ENCODE measurements at places on chromosomes 1 and 21.

- no peak for DNase-seq
These were observed 18.9 kb upstream of the IGSF5 start for GRCh38 chr21:39726133-39726532.

DNA sequence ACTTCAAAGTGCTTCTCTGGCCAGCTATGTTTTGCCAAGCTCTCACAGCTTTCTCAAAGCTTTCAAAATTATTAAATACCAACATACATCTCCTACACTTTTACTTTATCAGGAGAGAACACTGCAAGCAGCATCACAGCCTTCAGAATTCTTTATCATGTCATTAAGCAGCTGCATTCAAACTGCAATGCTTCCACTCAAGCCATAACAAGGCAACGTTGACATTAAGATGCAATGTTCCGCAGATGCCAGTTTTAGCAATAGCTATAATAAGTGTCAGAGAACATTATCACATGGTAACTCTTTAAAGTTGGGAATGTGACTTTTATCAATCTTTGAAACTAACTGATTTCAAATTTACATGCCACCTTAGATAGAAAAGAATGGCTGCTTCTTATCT lies 91.9 kb downstream of the LRRC53 start:
- DNase-seq, result no peak

GRCh38 chr1:31413405-31414001 lies 490 bp downstream of the SERINC2 start:
- DNase-seq, result peak; percentile 36

DNA sequence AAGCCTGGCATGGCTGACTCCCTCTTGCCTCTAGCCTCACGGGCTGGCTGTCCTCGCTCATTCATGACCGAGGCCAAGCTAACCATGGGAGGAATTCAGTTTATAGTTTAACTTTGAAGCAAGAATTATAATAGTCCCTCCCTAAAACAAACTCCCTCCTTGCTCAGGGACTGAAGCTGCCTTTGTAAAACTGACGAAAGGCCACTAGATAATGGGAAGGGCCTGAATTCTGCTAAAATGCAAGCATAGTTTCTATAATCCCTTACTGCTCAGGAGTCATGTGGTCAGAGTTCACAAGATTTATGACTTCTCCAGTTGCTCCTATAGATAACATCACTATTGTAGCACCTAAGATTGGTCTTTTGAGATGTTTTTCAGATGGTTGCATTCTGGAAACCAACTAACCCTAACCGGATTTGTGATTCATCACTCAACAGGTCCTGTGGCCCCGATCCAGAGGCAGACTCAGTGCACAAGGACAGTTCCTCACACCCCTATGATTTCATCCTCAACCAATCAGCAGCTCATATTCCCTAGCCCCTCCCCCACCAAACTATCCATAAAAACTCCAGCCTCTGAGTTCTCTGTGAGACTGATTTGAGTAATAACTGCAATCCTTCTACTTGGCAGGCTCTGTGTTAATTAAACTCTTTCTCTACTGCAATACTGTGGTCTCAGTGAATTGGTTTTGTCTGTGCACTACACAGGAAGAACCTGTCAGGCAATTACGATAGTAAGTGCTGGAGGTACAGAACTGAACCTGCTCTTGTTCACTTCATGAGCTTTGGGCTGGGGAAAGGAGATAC lies 26.4 kb downstream of the HHIPL2 start:
- DNase-seq, result no peak

GRCh38 chr21:40049031-40049930 lies 182.0 kb downstream of the PCP4 start:
- DNase-seq, result peak; percentile 72

GRCh38 chr1:94284476-94284875 lies 47.1 kb upstream of the ARHGAP29 start:
- DNase-seq, result no peak

GRCh38 chr1:94095744-94096469 lies 25.0 kb downstream of the ABCA4 start:
- DNase-seq, result no peak

GRCh38 chr21:8990326-8991087 lies 1530.9 kb upstream of the TPTE start:
- DNase-seq, result no peak
